ENCODE measurements at places on chromosomes 3 and 15.

DNA sequence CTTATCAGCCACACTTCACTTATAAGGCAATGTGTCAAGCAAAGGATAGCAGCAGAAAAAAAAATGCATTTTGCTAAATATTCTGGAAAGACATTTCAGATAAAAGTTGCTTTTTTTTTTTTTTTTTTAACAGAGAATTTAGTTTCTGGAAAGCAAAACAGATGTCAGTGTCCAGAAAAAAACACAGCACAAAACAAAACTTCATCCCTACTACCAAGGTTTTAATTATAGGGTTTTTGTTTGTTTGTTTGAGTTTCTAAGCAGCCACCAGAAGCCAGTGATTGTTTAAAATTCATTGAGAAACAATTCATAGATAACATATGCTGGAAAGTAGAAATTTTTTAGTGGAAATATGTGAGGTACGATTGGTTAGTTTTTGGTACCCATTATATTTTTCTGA lies 1202.7 kb downstream of the OTOL1 start:
- no peak for DNase-seq

- DNase-seq: no peak
Observed at GRCh38 chr3:15726043-15726442, 71.7 kb downstream of the ANKRD28 start.

DNA sequence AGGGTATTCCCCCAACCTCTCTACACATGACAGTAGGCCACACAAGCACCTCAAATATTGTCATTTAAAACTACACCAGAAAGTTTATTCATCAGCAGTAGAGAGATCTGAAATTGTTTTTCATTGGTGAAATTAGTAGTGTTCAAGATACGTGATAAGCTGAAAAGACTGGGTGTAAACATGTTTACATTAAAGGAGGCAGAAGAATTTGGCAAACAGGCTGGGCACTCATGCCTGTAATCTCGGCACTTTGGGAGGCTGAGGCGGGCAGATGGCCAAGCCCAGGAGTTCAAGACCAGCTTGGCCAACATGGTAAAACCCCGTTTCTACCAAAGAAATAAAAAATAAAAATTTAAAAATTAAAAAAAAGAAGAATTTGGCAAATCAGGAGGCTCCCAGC lies 255.6 kb downstream of the FOXP1 start:
- no peak for DNase-seq

GRCh38 chr3:30686799-30687198 lies 80.4 kb downstream of the TGFBR2 start:
- DNase-seq: no peak

- DNase-seq: no peak
Observed at GRCh38 chr3:144096016-144096415, 124.4 kb downstream of the DIPK2A start.

GRCh38 chr3:36372534-36372935 lies 7.8 kb upstream of the STAC start:
- DNase-seq: no peak

DNA sequence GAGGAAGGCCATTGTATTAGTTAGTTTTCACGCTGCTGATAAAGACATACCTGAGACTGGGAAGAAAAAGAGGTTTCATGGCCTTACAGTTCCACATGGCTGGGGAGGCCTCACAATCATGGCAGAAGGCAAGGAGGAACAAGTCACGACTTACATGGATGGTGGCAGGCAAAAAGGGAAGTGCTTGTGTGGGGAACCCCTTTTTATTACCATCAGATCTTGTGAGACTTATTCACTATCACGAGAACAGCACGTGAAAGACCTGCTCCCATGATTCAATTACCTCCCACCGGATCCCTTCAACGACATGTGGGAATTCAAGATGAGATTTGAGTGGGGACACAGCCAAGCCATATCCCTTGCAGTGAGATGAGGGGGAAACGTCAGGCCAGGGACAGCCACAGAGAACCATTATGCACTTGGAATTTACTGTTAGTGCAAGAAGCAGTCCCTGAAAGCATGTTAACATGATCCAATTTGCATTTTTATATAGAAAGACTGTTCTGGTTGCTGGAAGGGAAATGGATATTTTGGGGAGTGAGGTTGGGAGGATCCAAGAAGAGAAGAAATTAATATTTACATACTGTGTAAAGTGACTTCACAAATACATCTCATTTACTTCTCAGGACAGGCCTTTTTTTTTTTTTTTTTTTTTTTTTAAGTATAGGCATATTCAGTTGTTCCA lies 87.1 kb downstream of the ARNT2 start:
- DNase-seq: no peak

DNA sequence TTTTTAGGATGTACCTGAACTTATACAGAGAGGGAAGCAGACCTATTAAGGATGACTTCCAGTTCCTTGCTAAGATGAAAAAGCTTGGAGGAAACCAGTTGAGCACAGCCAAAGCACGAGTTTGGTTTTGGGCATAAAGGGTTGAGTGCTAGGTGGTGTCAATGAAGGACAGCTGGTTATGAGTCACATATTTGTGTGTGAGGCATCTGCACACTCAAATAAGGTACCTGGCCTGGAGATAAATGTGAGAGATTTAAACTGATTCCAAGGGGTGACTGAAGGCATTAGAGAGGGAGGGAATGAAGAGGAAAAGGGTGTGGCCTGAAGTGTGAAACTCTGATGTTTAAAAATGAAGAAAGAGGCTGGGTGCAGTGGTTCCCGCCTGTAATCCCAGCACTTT lies 486.7 kb downstream of the DIPK2A start:
- DNase-seq: no peak

DNA sequence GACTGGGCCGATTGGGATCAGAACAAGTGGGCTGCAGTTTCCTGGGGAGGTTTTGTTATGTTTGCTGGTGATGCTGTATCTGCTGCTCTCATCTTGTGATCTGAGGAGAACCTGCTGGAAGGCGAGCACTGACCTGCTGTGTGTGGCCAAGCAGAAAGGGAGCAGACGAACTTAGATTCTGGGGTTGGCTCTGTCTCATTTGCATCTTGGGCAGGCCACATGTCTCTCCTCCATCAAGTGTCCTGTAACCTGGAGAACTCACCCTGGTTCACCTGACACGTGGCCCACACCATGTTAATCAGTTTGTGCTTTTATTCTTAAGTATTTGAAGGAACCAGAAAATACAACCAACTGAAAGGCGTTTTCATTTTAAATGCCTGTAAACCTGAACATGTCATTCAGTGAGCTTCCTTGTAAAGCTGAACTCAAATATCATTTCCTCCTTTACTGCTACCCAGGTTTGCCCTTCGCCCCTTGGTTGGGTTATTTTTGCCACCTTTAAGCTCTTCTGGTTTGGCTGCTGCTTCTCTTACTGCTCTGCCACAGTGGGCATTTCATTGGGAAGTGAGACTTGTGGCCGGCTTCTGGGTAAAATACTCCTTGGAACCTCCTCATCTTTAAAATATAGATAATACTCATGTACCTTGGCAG lies 33.5 kb upstream of the TRAK1 start:
- DNase-seq: no peak

DNA sequence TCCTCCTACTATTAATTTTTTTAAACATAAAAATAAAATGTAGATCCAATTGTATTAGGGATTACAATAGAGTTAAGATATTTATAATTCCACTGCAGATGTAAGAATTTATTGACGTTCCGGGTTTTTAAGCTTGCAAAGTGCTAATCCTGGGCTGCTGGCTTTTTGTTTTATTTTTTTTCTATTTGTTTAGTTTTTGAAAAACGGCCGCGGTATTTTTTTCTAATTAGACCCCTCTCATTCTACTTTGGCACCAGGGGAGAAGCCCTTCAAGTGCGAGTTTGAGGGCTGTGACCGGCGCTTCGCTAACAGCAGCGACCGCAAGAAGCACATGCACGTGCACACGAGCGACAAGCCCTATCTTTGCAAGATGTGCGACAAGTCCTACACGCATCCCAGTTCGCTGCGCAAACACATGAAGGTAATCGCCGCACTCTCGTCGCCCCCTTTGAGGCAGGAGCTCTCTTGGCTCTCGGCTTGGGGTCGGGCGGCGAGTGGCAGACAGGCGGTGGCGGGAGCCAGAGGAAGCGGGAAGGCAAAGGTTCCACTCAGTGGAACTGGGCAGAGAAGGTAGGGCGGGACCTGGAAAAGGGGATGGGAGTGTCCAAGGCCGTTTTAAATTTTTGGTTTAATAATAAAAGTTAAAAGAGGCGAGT lies 3.2 kb downstream of the ZIC1 start:
- DNase-seq: no peak

- no peak for DNase-seq
Observed at GRCh38 chr3:30113906-30114305, 492.5 kb upstream of the TGFBR2 start.

GRCh38 chr15:83012636-83013035 lies 1.2 kb upstream of the C15orf40 start:
- DNase-seq: no peak

DNA sequence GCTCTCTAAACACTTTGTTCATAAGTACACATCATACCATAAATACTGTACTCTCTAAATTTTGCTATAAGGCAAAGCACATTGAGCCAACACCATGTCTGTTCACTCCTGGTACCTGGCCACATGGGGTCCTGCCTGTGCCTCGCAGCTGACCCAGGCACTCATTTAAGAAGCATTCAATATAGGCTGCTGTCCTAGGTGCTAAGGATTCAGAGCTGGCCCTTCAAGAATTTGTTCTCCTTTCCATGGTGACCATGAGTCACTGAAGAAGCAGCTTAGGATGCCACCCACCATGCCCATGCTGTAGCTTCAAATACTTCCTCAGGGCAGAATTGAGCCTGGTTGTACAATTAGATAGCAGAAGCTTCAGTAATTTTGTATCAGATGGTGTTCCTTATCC lies 119.2 kb upstream of the ZBED2 start:
- no peak for DNase-seq

- no peak for DNase-seq
Observed at GRCh38 chr15:94036156-94036555, 195.2 kb upstream of the MCTP2 start.

DNA sequence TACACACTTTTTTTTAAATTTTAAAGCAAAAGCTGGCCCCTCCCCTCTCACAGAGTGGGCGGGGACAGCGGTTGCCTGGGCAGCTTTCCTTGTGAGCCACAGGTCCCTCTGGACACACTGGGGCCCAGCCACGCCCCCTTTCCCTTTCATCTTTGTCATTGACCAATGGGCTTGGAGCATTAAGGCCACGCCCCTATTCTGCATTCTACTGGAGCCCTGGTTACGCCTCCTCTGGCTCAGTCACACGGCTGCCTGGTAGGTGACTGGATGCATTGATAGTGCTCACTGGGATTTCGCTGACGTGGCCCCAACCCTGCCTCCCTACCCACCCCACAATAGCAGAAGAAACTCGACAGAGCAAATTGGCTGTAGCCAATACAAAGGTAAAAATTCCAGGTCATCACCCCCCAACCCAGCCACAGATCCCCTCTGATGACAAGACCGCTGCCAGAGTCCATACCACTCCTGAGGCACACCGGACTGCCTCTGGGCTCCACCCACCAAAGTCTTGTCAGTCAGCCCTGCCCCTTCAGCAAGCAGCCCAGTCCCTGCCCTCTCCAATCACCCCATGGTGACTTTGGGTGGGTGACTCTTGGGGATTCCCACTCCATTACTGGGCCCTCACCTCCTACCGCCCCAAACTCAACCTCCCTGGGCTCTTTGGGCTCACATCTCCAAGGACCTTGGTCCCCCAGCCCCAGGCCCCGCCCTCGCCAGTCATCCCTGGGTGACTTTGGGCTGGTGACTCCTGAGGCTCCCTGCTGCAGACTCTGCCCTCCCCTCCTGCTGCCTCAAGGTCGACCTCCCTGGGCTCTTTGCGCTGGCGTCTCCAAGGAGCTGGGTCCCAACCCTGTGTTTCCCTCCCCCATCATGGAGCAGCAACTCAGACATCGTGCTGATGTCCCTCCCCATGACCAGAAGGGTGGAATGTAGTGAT lies 112.2 kb upstream of the FAN1 start:
- DNase-seq: no peak

- no peak for DNase-seq
Observed at GRCh38 chr3:45055411-45056143, 29.5 kb downstream of the CLEC3B start.

- no peak for DNase-seq
Observed at GRCh38 chr15:62416526-62416925, 251.4 kb upstream of the C2CD4B start.
